ENCODE measurements at places on chromosomes 4 and X. TPM values are rescaled to one million over a fixed set of nuclear protein-coding genes. Genes with fewer than 3 reads are reported as not detected.

DNA sequence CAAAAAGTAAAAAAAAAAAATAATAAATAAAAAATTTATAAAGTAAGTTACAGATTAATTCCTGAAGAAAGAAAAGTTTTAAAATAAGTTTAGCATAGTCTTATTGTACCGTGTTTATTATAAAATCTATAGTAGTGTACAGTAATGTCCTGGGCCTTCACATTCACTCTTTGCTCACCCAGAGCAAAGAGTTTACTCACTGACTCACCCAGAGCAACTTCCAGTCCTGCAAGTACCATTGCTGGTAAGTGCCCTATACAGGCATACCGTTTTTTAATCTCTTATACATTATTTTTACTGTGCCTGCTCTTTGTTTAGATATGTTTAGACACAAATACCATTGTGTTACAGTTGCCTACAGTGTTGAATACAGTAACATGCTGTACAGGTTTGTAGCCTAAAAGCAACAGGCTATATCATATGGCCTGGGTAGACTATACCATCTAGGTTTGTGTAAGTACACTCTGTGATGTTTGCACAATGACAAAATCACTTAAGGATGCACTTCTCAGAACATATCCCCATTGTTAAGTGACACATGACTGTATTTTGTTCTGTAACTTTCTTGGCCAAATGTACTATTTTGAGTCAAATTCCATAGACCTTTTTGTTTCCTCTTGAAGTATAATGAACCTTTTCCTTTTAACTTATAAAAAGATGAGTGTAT is 199.0 kb upstream of the NUDT6 start:
- H3K36me3 ChIP-seq: no peaks in the 10 kb centered on the region
- peaks cover 4% of the 10 kb centered on the region for H3K4me1 ChIP-seq
- no peaks in the 10 kb centered on the region for H3K27me3 ChIP-seq
- DNase-seq: no peak
- no peak overlapping the region for H3K27ac ChIP-seq

- H3K27ac ChIP-seq: no peak overlapping the region
- H3K4me3 ChIP-seq: no peak overlapping the region
- H3K27me3 ChIP-seq: no peaks in the 10 kb centered on the region
Observed at GRCh38 chrX:108332281-108332680, 105.9 kb downstream of the COL4A6 start.

DNA sequence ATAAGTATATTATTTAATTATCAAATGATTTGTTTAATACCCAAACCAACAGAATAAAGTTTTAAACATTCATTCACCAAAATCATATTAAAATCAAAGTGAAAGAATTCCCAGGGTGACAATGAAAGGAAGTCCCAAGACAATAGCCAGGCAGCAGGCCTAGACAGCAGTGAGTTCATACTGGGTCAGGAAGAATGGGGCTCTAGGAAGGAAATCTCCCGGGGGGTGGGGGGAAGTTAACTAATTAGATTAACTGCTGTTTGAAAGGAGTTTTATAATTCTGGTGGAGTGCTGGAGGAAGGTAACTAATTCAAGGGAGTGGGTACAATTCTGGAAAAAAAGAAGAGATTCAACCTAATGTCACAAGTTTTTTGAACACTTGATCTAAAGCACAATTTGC is 104.1 kb downstream of the ZAR1 start:
- no peak overlapping the region for H3K4me3 ChIP-seq
- peak overlapping the region; percentile 42 for H3K27ac ChIP-seq

DNA sequence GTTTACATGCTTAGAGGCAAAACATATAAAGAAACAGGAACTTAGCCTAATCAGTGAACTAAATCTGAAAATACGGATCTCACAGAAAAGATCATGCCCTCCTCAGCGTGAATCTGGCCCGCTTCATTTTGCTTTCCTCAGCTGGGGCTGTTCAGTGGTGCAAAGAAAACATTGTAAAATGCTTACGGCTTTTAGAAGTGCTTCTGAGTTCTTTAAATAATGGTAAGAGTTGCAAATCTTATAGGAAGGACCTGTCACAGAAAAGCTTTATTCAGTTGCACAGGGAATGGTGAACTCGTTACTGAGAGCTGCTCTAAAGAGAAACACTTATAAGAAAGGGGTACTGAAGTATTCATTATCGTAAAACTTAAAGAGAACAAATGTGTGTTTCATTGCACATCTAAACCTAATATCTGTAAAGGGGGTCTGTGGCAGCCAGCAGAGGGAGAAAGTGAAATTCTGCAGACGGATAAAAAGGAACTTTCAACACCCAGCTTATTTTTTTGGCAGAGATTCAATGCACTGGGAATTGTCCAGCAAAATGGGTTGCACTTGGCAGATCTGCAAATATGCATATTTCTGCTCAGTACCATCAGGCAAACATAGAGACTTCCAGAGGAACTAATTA is 139.2 kb upstream of the ANK2 start:
- H3K36me3 ChIP-seq: no peaks in the 10 kb centered on the region
- H3K4me1 ChIP-seq: peaks cover 19% of the 10 kb centered on the region
- no peaks in the 10 kb centered on the region for H3K27me3 ChIP-seq
- DNase-seq: no peak
- peak overlapping the region; percentile 41 for H3K27ac ChIP-seq
- H3K4me3 ChIP-seq: peak overlapping the region; percentile 55

Gene TMPRSS11B
- total RNA-seq: not detected

Measured in left ventricle myocardium inferior (tissue), 1 donor.